Fibroblast of skin of back (primary cell): ENCODE measurements at places on chromosomes 11 and 22.

DNA sequence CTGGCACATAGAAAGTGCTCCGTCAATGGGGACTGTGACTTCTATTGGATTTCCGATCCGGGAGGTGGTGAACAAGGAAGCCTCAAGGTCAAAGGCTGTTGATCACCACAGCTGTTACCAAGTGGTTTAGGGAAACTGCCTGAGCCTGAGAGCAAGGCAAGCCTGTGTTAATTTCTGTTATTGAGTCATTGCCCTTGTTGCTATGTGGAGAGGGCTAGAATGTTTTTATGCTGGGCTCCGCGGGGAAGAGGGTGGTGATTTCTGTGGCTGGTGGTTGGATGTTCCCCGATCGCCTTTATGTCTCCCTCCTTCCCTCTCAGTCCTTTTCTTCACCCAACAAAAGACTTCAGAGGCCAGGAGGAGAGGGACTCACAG is 108.5 kb upstream of the ALX4 start:
- DNase-seq: no peak

DNA sequence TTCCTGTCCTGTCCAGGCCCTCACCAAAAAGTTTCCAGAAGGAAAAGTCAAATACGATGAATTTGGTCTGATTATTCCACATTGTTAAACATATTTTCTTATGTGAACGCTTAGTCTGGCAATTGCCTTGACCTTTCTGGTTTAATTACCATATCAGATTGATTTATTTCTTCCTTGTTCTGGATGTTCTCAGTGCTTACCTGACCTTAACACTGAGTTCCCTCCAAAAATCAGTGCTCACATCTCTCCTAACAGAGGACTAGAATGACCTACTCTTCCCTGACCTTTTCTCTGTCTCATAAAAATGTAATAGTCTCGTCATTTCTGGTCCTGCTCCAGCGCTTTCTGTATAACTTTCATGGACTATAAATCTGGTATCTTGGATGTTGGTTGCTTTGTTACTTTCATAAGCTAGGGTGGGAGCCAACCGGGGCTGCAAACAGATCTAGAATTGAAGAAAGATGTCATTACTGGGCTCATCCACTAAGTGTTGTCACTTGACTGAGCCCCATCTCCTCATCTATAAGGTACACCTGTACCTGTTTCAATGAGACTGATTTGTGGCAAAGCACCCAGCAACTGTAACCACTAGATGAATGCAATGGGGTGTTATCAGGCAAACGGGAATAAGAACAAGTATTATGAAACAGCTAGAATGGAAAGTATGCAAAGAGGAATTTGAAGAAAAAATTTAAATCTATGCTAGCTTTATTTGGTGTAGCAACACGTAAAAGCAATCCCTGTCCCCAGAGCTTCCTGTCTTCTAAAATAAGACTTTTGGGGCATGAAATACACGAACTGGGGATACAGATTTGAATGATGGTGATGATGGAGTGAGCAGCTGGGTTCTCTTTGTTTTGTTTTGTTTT is 2.4 kb downstream of the FADS2 start:
- peak; percentile 36 for DNase-seq

GRCh38 chr22:49005557-49005956 is 822.1 kb downstream of the BRD1 start:
- DNase-seq: no peak

DNA sequence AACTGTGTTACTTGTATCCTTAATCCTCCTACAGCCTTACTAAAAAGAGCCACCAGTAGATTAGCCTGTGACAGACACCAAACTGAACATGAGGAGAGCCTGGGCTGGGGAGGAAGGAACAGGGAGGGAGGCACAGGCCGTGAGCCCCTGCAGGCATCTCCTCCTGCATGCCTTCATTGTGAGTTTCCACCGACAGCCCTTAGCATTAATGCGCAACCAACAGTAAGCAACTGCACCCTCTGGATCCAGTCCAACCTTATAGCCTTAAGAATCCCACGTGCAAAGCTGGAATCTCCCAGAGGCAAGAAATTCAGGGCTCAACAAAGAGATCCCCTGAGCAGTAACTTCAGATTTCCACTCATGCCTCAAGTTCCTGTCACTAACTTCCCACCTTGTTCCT is 84.6 kb downstream of the ETS1 start:
- peak; percentile 97 for DNase-seq

DNA sequence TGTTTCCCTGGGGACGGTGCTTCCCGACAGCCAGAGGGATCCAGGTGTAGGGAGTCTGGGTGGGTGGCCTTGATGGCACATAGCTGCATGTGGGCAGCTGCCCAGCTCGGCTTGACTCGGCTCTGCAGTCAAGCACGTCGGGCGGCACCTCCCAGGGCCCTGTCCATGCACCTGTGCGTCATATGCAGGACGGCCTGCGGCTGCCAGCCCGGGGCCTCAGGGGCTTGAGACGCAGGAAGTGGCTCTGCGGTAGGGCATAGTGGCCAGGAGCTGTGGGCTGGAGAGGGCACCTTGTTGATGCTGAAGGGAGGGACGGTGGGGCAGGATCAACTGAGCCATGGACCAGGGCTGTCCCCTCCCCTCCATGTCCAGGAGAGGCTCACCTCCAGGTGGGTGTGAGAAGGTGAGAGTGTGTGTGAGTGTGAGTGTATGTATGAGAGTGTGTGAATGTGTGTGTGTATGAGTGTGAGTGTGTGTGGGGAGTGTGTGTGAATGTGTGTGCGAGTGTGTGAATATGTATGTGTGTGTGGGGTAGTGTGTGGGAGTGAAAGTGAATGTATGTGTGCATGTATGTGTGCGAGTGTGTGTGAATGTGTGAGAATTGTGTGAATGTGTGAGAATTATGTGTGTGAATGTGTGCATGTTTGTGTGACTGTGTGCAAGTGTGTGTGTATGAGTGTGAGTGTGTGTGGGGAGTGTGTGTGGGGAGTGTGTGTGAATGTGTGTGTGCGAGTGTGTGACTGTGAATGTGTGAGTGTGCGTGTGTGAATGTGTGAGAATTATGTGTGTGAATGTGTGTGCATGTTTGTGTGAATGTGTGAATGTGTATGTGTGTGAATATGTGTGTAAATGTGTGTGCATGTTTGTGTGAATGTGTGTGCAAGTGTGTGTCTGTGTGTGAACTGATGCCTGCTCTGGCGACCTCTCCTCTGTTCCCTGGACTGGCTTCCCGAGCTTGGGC is 5.7 kb upstream of the SUN2 start:
- no peak for DNase-seq
